ENCODE measurements at places on chromosomes 13 and 19. TPM values are rescaled to one million over a fixed set of nuclear protein-coding genes. Genes with fewer than 3 reads are reported as not detected.

GRCh38 chr13:73173279-73173811 lies 114.5 kb downstream of the KLF5 start:
- no peaks in the 10 kb centered on the region for H3K36me3 ChIP-seq
- H3K27me3 ChIP-seq = no peaks in the 10 kb centered on the region
- H3K4me1 ChIP-seq = no peaks in the 10 kb centered on the region
- H3K4me3 ChIP-seq = no peak overlapping the region
- H3K27ac ChIP-seq = no peak overlapping the region
- no peak for DNase-seq

DNA sequence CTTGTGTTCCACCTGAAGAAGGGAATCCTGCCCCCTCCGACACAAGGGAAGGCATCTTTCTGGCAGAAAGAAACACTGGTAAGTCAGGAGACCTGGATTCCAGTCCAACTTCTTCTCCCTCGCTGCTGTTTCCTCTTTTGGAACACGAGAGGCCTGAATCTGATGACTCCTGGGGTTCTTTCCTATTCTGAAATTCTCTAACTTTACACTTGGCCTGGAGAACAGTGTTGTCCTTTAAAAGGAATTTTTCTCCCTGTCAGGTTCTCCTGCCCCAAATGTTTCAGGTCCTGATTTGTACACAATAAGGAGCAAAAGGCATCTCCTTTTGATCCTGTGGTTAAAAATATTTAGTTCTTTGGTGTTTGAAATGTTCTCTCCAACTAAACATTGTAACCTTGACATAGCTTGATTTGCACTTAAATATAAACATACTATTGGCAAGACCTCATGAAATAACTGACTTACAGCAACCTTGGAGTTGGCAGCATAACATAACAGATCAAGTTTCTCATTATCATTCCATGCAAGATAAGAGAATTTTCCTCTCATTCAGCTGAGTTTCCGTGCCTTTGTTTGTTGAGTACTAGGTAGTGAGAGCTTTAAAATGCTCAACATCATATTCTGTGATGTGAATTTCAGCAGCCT lies 244.8 kb downstream of the COG6 start:
- H3K27ac ChIP-seq = no peak overlapping the region
- no peaks in the 10 kb centered on the region for H3K36me3 ChIP-seq
- DNase-seq = no peak

DNA sequence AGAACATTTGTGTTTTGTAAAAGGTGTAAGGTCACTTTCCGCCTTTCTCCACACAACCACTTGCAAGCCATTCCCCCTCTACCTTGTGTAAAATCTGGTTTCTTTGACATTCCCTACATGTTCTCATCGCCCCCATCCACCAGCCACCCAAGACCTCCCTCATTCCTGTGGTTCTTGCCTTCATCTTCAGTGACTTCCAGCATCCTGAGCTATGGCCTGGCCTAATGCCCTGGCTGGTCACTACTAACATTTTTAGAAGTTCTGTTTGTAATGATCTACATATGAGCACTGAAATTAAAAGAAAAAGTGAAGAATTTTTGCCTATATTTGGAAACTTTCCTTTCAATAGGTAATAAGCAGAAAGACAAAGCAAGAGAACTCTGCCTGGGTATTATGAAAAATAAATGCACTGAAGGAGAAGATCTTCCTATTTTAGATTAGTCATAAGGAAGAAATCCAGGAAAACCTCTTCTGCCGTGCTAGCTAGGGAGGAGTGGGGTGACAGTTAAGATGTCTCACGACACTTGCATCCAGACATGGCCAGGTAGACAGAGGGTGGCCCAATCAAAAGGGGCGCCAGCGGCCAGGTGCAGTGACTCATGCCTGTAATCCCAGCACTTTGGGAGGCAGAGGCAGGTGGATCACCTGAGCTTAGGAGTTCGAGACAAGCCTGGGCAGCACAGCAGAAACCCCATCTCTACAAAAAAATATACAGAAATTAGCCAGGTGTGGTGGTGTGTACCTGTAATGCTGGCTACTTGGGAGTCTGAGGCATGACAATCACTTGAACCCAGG lies 28.1 kb upstream of the MPHOSPH8 start:
- no peaks in the 10 kb centered on the region for H3K4me1 ChIP-seq
- DNase-seq = no peak
- H3K27ac ChIP-seq = no peak overlapping the region
- H3K36me3 ChIP-seq = no peaks in the 10 kb centered on the region

DNA sequence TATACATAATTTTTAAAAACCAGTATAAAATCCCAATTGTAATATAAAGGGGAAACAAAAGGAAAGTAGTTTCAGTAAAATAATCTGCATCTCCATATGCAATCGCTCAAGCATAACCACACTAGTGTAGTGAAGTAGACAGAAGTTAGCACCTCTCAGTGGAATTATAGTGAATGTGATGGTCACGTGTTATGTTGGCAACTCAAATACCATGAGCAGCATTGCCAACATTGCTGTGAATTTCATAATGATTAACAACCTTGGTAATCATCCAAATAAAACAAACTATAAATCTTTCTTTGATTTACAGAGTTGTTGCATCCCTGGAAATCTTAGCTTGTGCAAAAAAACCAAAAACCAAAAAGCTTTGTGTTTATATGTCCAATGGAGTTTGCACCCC lies 77.3 kb upstream of the SIAH3 start:
- no peak overlapping the region for H3K4me3 ChIP-seq
- H3K27ac ChIP-seq = no peak overlapping the region
- no peaks in the 10 kb centered on the region for H3K4me1 ChIP-seq
- H3K36me3 ChIP-seq = no peaks in the 10 kb centered on the region
- DNase-seq = no peak
- H3K27me3 ChIP-seq = no peaks in the 10 kb centered on the region

DNA sequence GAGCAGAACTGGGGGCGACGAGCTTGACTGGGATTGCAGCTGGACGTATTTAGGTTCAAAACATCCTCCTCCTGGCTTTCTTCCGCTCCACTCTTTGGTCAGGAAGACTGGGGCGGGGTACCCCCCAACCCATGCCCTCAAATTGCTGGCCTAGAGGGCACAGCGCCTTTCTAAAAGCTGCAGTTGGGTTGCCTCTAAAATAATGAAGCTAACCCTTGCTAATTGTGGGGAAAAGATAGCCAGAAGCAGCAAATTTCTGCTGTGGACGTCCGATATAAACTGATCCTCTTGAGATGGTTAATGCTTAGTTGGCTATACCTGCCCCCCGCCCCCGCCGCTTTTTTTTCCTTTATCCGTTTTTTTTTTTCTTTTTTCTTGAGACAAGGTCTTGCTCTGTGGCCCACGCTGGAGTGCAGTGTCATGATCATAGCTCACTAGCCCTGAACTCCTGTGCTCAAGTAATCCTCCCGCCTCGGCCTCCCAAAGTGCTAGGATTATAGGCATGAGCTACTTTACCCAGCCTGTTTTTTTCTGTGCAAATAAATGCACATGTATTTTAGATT lies 754 bp upstream of the CHERP start:
- H3K27me3 ChIP-seq = no peaks in the 10 kb centered on the region
- DNase-seq = no peak
- H3K4me1 ChIP-seq = peaks cover 56% of the 10 kb centered on the region
- peak overlapping the region; percentile 80 for H3K4me3 ChIP-seq
- peak overlapping the region; percentile 93 for H3K27ac ChIP-seq

DNA sequence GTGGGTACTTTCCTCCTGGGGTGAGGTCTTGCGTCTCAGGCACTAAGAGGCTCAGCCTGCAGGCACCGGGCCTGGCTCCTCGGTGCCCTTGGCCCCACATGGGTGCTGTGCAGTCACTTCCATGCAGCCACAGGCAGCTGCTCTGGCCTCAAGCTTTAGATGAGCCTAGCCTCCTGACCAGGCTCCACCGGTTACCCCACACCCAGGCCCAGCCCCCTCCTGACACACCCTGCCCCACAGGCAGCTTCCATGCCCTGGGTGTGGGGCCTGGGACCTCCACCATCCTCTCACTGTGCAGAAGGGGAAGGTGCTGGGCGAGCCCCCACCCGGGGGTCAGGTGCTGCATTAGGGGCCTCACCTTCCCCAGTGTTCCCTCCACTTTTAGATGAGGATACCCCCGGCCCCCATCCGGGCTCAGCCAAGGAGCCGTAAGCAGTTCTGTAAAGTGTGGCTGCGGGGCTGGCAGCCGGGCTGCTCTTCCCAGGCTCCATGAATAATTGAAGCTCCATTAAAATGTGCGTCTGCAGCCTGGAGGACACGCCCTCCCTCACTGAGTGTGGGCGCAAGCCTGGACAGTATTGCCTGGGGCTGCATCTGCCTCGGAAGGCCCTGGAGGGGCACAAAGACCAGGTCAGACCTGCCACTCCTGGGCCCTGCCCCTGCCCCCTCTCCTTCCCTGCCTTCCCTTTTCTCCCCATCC lies 72.5 kb upstream of the KCTD15 start:
- H3K36me3 ChIP-seq = no peaks in the 10 kb centered on the region
- no peak for DNase-seq
- H3K27ac ChIP-seq = no peak overlapping the region
- H3K27me3 ChIP-seq = no peaks in the 10 kb centered on the region

GRCh38 chr13:23414682-23415081 lies 18.8 kb downstream of the SACS start:
- no peaks in the 10 kb centered on the region for H3K4me1 ChIP-seq
- no peak overlapping the region for H3K4me3 ChIP-seq
- no peak overlapping the region for H3K27ac ChIP-seq
- H3K27me3 ChIP-seq = no peaks in the 10 kb centered on the region

GRCh38 chr13:101944521-101944920 lies 457.3 kb downstream of the FGF14 start:
- H3K27ac ChIP-seq = no peak overlapping the region
- H3K27me3 ChIP-seq = no peaks in the 10 kb centered on the region
- H3K36me3 ChIP-seq = no peaks in the 10 kb centered on the region

DNA sequence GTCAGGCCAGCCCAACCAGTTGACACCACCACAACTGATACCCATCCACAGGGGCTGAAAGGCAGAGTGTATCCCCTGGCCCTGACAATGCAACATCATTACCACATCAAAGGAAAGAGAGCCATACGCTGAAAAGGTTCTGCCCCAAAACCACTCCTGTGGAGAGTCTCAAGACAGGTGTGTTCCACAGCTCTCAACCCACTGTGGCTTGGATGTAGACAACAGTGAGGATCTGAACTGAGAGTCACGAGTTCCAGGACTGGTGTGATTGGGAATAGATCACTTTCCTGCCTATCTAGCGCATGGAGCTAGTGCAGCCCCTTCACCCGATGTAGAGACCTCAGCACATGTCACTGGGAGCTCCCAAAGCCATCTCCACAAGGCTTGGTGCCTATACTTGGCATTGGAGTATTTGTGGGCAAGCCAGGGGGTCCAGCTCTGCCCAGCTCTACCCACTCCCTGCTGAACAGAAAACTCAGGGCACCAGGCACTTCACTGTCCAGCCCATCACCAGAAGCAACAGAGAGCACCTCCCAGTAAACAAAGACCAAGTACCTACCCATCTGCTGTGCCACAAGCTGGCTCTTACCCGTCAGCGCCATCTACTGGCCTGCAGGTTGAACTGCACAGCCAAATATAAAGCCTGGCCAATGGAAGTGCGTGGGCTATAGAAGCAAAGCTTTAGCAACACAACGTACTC lies 579.5 kb downstream of the UQCRFS1 start:
- H3K4me1 ChIP-seq = no peaks in the 10 kb centered on the region
- H3K36me3 ChIP-seq = no peaks in the 10 kb centered on the region
- H3K27me3 ChIP-seq = no peaks in the 10 kb centered on the region
- no peak overlapping the region for H3K4me3 ChIP-seq
- H3K27ac ChIP-seq = no peak overlapping the region

The F10 gene
- 6.1 TPM for total RNA-seq

- peaks cover 7% of the 10 kb centered on the region for H3K36me3 ChIP-seq
- H3K4me1 ChIP-seq = no peaks in the 10 kb centered on the region
- H3K27me3 ChIP-seq = no peaks in the 10 kb centered on the region
- H3K27ac ChIP-seq = peak overlapping the region; percentile 84
Observed at GRCh38 chr19:4390567-4391305, 9.6 kb downstream of the SH3GL1 start.

GRCh38 chr13:79237981-79238380 lies 168.1 kb downstream of the RBM26 start:
- no peaks in the 10 kb centered on the region for H3K4me1 ChIP-seq
- no peaks in the 10 kb centered on the region for H3K27me3 ChIP-seq
- H3K36me3 ChIP-seq = no peaks in the 10 kb centered on the region
- DNase-seq = no peak

- H3K4me3 ChIP-seq = no peak overlapping the region
- no peak overlapping the region for H3K27ac ChIP-seq
- peaks cover 40% of the 10 kb centered on the region for H3K27me3 ChIP-seq
- no peak for DNase-seq
- H3K4me1 ChIP-seq = no peaks in the 10 kb centered on the region
Observed at GRCh38 chr19:55133639-55134444, 15.2 kb downstream of the TNNT1 start.

DNA sequence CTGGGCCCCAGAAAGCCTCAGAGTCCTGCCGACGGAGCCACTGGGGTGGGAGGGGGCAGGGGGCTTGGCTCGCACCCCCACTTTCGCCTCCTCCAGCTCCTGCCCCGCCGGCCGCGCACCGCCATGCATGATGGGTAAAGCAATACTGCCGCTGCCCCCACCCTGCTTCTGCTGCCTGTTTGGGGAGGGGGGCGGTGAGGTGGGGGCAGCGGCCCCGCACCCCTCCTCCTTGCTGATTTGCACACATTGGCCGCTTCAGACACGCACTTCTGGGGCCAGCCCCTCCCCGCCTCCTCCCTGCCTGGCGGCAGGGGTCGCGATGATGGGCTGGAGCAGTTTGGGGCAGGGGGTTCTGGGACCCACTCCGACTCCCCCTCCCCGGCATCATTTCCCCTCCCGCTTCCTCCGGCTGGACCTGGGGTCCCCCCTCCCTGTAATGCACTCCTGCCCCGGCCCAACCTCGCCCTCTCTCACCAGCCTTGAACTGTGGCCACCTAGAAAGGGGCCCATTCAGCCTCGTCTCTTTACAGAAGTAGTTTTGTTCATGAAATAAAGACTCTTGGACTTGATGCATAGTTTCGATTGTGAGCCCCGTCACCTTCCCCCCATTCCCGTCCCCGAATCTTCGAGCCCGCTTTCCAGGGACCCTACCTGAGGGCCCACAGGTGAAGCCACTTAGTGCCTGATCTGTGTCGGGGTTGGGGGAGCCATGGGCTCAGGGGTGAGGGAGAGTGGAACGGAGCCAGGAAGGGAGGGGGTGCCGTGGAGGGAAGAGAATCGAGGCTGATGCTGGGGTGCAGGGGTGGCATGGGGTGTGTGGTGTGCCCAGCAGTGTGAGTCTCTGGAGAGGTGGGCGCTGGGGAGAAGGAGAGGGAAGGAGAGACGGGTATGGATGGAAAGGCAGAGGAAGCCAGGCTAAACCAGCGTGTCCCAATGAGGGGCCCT lies 1.4 kb upstream of the HPN start:
- H3K36me3 ChIP-seq = no peaks in the 10 kb centered on the region
- H3K4me3 ChIP-seq = peak overlapping the region; percentile 1
- H3K27me3 ChIP-seq = peaks cover 33% of the 10 kb centered on the region

The ZSWIM9 gene
- total RNA-seq = 10.0 TPM

GRCh38 chr13:52001120-52001731 lies 10.0 kb downstream of the ATP7B start:
- DNase-seq = no peak
- no peaks in the 10 kb centered on the region for H3K27me3 ChIP-seq
- peaks cover 21% of the 10 kb centered on the region for H3K4me1 ChIP-seq
- no peaks in the 10 kb centered on the region for H3K36me3 ChIP-seq
- H3K4me3 ChIP-seq = no peak overlapping the region
- no peak overlapping the region for H3K27ac ChIP-seq

GRCh38 chr19:15464394-15465385 lies at the start of gene RASAL3:
TSS of gene RASAL3 (minus strand) at chr19:15464544. CDS start at chr19:15464358, 186 bp downstream.
- H3K27me3 ChIP-seq = peaks cover 10% of the 10 kb centered on the region
- no peak for DNase-seq
- H3K4me3 ChIP-seq = no peak within 1 kb of the TSS
- no peak within 1 kb of the TSS for H3K27ac ChIP-seq
- H3K4me1 ChIP-seq = peaks cover 7% of the 10 kb centered on the region

The INTS6 gene
- 30.0 TPM for total RNA-seq

- no peak for DNase-seq
- no peaks in the 10 kb centered on the region for H3K4me1 ChIP-seq
- H3K27ac ChIP-seq = no peak overlapping the region
- no peaks in the 10 kb centered on the region for H3K27me3 ChIP-seq
Observed at GRCh38 chr19:743168-743687, 7.7 kb upstream of the MISP start.

Data from sigmoid colon (tissue), 7 donors.